Stimulated activated CD8-positive, alpha-beta memory T cell treated with anti-CD3 and anti-CD28 coated beads, Interleukin-7, amount 100 ng/mL, for 4 hours (primary cell): ENCODE measurements at places on chromosomes 6 and 20.

- no peak for DNase-seq
Measured at GRCh38 chr20:41009946-41010345, 18.7 kb upstream of the TOP1 start.

- DNase-seq, result no peak
Measured at GRCh38 chr6:3902871-3903648, 53.9 kb downstream of the FAM50B start.

GRCh38 chr20:31630187-31630790 lies 7.4 kb upstream of the COX4I2 start:
- no peak for DNase-seq

DNA sequence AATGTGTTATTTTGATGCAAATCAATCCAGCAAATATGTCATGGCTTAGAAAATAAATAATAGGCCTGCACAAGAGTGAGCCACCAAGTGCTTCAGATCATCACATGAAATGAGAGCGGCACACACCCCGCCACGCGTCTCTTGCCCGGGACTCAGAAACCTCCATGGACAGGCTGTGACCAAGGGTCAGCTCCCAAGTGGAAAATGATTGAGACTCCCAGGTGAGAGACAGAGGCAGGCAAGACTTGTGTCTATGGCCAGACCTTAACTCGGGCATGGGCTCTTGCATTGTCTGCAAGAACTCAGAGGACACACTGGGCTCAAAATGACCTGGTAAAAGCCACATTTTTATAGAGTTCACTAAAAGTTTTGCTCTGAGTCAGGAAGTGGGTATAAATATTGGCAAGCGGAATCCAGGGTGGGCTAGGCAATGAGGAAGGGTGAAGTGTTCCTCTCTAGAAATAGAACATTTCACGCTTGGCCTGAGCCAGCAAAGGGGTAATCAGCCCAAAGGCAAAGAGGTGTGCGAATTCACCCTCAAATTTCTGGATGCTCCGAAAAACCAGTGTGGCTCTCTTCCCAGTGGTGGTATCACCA lies 30.7 kb upstream of the RIN2 start:
- no peak for DNase-seq

- DNase-seq, result no peak
Measured at GRCh38 chr6:4318321-4318720, 182.9 kb upstream of the ECI2 start.
